ENCODE measurements at places on chromosomes 4 and X.

DNA sequence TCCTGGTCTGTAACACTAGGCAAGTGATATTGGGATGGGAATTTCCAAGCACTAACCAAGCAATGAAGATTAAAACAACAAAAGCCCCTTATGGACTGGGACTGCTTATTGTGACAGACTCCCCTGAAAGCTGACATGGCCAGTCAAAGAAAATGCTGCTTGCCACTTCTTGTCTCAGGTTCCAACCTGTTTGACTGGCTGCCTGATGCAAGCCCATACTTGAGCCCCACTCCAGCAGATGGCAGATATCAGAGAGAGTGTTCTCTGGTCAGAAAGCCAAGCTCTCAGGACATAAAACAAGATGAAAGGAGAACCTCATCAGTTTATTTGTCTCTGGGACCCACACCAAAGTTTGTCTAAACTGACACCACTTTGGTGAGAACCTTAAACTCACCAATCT, 15.5 kb upstream of the IGBP1 start:
- no peak for DNase-seq

DNA sequence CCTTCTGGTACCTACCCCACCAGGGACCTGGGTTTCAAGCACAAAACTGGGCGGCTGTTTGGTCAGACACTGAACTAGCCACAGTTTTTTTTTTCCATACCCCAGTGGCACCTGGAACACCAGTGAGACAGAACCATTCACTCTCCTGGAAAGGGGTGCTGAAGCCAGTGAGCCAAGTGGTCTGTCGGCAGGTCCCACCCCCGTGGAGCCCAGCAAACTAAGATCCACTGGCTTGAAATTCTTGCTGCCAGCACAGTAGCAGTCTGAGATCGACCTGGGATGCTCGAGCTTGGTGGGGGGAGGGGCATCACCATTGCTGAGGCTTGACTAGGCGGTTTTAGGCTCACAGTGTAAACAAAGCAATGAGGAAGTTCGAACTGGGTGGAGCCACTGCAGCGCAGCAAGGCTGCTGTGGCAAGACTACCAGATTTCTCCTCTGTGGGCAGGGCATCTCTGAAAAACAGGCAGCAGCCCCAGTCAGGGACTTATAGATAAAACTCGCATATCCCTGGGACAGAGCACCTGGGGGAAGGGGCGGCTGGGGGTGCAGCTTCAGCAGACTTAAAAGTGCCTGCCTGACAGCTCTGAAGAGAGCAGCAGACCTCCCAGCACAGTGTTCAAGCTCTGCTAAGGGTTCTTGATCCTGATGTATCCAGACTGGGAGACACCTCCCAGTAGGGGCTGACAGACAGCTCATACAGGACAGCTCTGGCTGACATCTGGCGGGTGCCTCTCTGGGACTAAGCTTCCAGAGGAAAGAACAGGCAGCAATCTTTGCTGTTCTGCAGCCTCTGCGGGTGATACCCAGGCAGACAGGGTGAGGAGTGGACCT, 223.0 kb downstream of the COX18 start:
- no peak for DNase-seq

DNA sequence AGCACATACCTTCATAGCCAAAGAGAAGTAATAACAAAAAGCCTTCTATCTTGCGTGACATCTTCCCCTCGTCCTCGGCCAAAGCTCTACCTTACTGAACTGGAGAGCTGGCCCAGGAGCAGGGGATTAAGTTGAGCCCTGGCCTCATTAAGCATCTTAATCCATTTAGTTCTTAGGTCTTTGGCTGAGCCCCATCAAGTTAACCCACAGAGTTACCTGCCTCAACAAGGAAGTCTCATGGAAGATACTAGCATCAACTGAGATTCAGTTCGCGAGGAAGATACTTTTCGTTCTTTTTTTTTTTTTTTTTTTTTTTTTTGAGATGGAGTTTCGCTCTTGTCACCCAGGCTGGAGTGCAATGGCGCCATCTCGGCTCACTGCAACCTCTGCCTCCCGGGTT, at the start of gene RS1:
RS1 (minus strand) TSS at position 101 of the 400 bp plus-strand sequence; CDS start at position 61, 40 bp downstream.
- no peak for DNase-seq

- no peak for DNase-seq
Observed at GRCh38 chr4:40967550-40967949, 217.8 kb downstream of the NSUN7 start.

DNA sequence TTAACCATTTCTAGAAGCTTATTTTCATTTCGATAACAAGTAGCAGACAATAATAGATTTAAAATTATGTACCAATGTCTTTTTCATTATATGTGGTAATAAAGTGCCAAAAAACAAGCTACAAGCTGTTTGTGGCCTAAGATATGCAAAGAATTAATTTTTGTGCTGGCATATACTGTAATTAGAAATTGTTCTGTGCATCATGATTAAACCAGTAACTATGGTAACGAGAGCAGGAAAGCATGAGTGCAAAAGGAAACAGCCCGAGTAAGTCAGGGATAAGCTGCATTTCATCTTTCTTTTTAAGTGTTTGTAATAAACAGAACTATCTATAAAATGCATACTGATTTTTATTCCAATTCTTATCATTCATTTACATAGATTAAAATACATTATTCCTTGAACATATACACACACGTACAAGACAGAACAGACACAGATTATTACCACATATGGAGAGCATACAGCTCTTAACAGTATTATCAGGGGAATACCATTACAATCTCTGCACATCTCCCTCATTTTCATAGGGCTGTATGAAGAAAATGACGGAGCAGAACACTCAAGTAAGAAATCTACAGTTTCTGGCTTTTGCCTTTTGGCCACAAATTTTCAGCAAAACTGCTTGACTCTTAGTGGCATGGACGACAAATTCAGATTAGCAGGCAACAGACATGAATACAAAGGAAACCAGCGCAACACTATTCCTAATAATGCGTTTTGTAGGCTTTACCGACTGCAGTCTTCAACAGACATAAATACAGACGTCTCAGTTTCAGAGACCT, 121.3 kb upstream of the WDR17 start:
- no peak for DNase-seq

GRCh38 chr4:47550899-47551548, 65.9 kb downstream of the ATP10D start:
- DNase-seq = no peak

- DNase-seq = no peak
Observed at GRCh38 chr4:15423285-15423711, 4.5 kb upstream of the C1QTNF7 start.

DNA sequence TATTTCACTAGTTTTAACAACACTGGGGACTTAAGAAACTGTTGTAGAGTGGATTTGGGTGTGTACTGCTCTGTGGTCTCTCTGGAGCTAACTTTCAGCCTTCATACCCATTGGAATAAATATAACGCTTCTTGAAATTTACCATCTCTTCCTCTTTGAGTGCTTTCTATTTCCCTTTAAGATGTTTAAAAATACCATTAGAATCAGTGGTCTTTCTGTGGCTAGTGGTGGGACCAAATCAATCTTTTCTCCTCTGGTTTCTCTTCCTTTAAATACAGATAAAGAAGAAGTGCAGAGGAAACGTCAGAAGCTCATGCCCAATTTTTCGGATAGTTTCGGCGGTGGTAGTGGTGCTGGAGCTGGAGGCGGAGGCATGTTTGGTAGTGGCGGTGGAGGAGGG, 92.0 kb downstream of the NFKB1 start:
- no peak for DNase-seq

- DNase-seq = peak; percentile 66
Observed at GRCh38 chr4:41204400-41204978, 9.9 kb downstream of the APBB2 start.

DNA sequence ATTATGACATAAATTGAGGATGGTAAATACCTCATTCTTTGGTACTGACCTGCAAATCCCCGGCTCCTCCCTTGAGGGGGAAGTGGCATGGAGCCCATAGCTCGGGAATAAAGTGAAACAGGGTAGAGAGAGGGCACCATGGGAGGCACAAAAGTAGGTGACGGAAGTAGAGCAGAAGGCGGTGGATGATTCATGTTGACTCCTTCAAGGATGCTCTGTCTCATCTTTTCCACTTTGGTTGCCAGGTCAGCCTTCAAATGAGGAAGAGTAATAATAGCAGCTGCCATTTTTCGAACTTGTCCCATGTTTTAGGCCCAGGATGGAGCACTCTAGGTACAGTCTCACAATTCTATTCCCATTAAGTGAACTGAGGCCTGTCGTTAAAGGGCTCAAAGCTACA, 41.4 kb upstream of the PHF8 start:
- no peak for DNase-seq

- DNase-seq = no peak
Observed at GRCh38 chr4:35520059-35520458, 724.3 kb downstream of the ARAP2 start.

- no peak for DNase-seq
Observed at GRCh38 chrX:153495903-153496589, 1.3 kb downstream of the BGN start.

DNA sequence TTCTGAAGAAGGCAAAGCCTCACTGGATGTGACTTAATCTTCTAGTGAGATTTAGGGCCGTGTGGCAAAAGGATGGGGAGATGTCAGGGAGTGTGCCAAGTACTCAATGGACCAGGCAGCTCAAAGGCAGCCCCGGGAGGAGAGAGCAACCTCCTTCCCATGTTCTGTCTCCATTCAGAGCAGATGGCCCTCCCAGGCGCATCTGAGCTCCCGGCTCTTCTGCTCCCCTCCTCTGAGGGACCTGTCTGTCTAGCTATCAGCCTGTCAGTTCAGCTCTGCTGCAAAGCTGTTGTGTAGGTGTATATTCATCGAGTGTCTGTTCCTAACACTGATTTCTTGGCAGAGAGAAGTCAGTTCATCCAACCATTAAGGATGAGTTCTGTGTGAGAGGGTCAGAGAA, 10.9 kb upstream of the PORCN start:
- no peak for DNase-seq

GRCh38 chr4:15402974-15403373, 24.9 kb upstream of the C1QTNF7 start:
- DNase-seq = no peak

GRCh38 chr4:43391069-43391468, 498.6 kb downstream of the GRXCR1 start:
- no peak for DNase-seq

DNA sequence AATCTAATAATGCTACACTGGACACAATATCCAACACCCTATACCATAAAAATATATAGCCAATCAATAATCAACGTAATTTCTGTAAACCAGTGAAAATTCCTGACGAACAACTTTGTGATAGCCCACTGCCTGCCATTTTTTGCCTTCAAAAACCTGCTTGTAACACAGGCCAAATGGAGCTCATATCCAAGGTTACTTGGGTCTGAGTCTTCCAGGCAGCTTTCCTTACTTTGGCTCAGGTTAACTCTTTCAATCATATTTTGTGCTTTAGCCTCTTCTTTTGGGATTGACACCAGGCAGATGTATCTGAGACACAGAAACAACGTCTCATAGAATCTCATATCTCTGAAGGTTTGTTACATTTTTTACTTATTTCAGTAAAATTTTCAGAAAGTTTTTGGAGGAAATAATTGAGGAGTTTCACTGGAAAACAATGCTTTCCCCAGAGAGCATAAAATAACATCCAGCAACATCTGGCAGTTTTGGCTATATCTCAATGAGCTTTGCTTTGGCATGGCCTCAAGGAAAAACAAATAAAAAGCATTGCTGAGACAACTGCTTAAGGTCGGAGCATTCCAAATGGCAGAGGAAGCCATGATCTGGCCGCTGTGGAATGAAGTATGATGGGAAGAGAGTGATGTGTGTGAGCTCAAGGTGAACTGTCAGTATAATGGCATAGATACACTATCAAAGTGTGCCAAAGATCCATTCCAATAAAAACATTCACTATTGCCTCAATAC, 162.9 kb upstream of the SPIN4 start:
- no peak for DNase-seq

DNA sequence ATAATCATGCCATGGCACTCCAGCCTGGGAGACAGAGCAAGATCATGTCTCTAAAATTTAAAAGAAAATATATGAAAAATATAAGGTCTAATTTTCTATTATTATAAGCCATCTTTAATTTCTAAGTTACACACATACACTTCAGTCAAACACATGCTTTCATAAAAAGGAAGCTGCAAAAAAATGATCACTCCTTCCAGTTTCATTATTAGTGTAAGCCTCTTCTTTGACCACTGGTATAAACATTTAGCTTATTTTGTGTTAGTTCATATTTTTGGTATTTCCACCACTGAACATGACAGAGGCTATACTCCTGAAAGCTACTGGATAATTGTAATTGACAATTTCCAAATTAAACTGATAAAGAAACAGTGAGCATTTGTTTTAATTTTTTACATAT, 163.3 kb upstream of the USP38 start:
- no peak for DNase-seq

GRCh38 chr4:13982010-13982409, 354.5 kb upstream of the BOD1L1 start:
- no peak for DNase-seq

GRCh38 chr4:73823760-73824159, 12.7 kb upstream of the CXCL6 start:
- no peak for DNase-seq

DNA sequence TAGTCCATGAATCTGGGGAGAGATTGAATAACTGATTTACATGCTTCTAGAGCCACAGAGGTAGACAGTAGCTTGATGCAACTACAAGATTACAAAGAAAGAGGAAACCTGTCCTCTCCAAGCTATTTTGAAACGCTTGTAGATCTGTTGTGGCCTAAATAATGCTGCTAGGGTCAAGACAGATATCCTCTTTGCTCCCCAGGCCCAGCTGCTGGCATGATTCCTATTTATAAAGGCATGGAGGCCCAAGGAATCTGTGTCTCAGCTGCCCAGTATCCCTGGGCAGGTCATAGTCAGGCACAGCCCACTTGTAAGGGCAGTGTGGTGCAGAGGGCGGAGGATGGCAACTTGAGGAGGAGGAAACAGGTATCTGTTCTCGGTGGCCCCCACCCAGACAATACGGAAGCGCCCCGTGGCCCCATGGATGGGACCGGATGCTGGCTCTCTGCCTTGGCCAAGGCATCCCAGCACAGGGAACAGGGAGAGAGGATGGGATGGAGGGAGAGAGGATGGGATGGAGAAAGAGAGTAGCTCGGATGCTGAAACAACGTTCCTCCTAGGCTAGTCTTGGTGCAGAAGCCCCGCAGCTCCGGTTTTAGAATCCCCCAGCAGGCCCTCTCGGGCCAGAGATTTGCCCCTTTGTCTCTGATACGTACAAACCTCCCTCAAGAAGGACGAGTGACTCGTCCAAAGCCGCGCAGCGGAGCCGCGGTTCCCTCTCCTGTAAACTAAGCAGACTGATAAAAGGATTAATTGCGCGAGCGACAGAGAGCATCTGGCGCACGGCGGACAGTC, 767 bp upstream of the SMIM20 start:
- DNase-seq = no peak

DNA sequence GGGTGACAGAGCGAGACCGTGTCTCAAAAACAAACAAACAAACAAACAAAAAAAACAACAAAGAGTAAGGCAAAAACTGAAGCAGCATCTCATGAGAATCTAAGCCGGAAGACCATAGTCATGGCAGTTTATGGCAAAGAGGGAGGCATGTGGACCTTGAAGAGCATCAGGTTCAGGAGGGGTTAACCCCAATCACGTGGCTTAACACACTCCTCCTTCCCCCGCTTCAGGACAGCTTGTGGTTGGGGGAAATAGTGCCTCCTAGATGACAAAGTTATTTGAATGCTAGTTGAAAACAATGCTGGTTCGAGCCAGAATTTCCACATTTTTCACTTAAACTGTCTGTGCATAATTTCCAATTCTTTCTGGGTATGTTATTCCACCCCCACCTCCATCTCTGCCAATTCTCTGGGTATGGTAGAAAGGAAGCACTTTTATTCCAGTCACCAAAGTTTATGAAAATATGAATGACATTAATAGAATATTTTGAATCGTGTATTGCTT, 11.7 kb upstream of the MAP7D3 start:
- no peak for DNase-seq
